Stimulated activated CD4-positive, alpha-beta T cell treated with anti-CD3 and anti-CD28 coated beads, Interleukin-12 subunit alpha, Interleukin-12 subunit beta, amount 100 ng/mL, for 4 hours (primary cell): ENCODE measurements at places on chromosomes 12 and 14.

- no peak for DNase-seq
Measured at GRCh38 chr12:2453076-2453760, 341.6 kb upstream of the FKBP4 start.

- DNase-seq: no peak
Measured at GRCh38 chr12:31368666-31369361, 42.9 kb upstream of the SINHCAF start.

DNA sequence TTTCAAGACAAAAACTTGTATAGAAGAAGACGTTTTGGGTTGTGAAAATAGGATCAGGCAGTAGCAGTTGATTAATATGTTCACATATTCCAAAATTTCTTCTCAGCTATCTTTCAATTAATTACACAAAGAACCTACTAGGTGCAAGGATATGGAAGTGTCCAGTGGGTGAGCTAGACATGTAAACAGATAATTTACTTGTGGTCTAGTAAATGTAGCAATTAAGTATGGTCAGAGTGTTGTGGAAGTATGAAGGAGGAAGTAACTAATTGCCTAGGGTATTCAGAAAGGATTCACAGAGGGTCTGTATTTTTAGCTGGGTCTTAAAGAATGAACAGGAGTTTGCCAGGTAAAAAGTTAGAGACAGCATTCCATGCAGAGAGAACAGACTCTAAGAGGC, 5.9 kb downstream of the GOLGA5 start:
- DNase-seq: no peak

DNA sequence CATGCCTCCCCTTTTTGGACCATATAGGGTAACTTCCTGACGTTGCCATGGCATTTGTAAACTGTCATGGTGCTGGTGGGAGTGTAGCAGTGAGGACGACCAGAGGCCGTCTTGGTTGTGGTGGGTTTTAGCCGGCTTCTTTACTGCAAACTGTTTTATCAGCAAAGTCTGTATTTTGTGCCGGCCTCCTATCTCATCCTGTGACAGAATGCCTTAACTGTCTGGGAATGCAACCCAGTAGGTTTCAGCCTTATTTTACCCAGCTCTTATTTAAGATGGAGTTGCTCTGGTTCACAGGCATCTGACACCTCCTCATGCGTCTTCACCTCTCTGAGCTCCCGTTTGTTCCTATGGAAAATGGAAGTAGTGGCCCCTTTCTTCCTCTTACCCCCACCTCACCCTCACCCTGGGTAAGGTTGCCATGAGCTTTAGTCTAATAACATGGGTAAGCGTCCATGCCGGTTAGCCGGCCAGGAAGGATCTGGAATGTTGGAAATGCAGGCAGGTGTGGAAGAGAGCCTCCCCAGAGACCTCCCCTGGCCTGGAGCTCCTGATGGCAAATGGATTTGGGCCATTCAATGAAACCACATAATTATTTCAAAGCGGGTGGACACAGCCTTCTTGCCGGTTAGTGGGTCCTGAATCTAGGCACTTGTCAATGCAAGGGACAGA, 18.6 kb downstream of the HHIPL1 start:
- DNase-seq: no peak

- DNase-seq: no peak
Measured at GRCh38 chr12:120854804-120855203, 49.4 kb downstream of the SPPL3 start.

DNA sequence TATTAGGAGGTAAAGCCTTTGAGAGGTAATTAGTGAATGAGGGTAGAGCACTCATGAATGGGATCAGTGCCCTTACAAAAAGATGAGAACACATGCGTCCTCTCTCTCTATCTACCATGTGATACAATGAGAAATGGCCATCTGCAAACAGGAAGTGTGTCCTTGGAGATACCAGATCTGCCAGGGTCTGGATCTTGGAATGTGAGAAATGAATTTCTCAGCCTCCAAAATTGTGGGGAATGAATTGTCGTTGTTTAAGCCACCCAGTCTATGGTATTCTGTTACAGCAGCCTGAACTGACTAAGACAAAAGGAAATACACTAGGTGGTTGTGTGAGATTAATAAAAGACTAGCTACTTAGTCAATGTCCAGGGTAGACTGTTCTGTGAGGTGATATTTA, 366.6 kb downstream of the NELL2 start:
- no peak for DNase-seq

GRCh38 chr14:68819260-68819691, 26.4 kb upstream of the ZFP36L1 start:
- no peak for DNase-seq

DNA sequence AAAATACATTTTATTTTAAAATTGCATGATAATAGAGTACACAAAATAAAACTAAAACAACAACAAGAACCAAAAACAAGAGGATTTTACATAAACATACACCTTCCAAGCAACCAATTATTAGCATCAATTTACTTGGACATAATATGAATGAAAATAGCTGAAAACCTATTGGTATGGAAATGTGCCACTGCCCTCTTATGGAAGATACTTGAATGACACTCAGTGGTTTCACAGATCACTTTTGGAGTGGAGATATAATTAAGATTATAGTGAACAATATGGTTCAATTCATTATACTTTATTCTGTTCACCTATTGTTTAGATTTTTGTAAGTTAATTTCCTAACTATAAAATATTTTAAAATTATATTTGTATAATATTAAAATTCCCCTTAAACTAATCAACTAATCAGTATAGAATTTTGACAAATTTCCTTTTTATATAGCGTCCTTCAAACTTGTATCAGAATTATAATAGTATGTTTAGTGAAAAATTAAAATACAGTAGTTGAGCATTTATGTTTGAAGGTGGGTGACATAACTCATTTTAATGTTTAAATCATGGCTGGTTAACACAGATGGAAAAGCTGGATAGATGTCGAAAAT, 70.1 kb downstream of the SLC6A15 start:
- no peak for DNase-seq
